ENCODE measurements at places on chromosomes 11 and 22.

GRCh38 chr11:443542-444199, 1.9 kb upstream of the ANO9 start:
- H3K4me1 ChIP-seq: peaks cover 16% of the 10 kb centered on the region
- H3K27ac ChIP-seq: no peak overlapping the region
- peaks cover 24% of the 10 kb centered on the region for H3K27me3 ChIP-seq
- H3K36me3 ChIP-seq: no peaks in the 10 kb centered on the region
- no peak for DNase-seq
- no peak overlapping the region for H3K4me3 ChIP-seq

GRCh38 chr11:33772870-33773269, 1.4 kb downstream of the FBXO3 start:
- DNase-seq: no peak
- peaks cover 13% of the 10 kb centered on the region for H3K27me3 ChIP-seq
- H3K36me3 ChIP-seq: no peaks in the 10 kb centered on the region
- H3K4me3 ChIP-seq: no peak overlapping the region
- peaks cover 12% of the 10 kb centered on the region for H3K4me1 ChIP-seq
- no peak overlapping the region for H3K27ac ChIP-seq

- H3K27ac ChIP-seq: no peak overlapping the region
- no peaks in the 10 kb centered on the region for H3K27me3 ChIP-seq
- no peak overlapping the region for H3K4me3 ChIP-seq
- no peaks in the 10 kb centered on the region for H3K4me1 ChIP-seq
These were observed 5.8 kb downstream of the CCDC34 start for GRCh38 chr11:27357250-27357649.

GRCh38 chr11:57735619-57736298, 5.5 kb upstream of the SELENOH start:
- H3K4me3 ChIP-seq: no peak overlapping the region
- peaks cover 32% of the 10 kb centered on the region for H3K36me3 ChIP-seq
- H3K27me3 ChIP-seq: no peaks in the 10 kb centered on the region
- DNase-seq: no peak
- H3K4me1 ChIP-seq: peaks cover under 1% of the 10 kb centered on the region
- no peak overlapping the region for H3K27ac ChIP-seq

DNA sequence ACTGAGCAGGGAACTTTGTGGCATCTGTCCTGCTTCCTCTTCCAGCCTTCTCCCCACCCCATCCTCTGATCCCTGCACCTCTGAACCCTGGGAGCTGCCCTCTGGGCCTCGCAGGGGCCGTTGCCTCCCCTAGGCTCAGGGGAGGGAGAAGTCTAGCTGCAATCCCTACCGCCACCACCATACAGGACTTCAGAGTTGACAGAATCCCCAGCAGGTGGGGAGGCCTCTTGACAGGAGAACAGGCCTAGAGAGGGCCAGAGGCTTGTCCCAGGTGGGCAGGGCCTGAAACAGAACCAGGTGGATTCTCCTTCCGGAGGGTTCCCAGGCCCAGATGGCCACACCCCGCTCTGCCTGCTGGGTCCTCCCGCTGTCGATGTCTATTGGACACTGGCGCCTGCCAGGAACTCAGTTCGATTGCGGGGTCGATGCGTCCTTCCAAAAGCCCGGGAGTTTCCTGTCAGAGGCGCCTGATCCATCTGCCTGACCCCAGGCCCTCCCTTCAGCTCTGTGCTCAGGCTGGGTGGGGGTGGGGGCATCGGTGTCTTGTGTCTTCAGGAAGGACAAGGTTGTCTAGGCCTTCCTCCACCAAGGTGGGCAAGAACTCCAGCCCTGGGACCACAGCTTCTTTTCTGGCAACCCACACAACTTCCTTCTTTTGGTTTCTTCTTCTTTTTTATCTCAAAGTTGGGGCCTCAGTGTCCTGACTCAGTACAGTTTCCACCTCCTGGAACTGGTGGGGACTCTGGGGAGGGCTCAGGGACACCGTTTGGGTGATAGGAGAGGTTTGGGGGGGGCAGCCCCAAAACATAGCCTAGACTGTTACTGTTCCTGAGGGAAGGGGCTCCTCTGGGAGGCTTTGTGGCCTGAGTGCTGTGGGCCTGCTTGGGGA, 6.4 kb downstream of the STARD10 start:
- no peak overlapping the region for H3K27ac ChIP-seq
- peaks cover 9% of the 10 kb centered on the region for H3K36me3 ChIP-seq
- no peak overlapping the region for H3K4me3 ChIP-seq
- no peaks in the 10 kb centered on the region for H3K27me3 ChIP-seq
- DNase-seq: no peak
- H3K4me1 ChIP-seq: peaks cover 34% of the 10 kb centered on the region

- H3K36me3 ChIP-seq: peaks cover 14% of the 10 kb centered on the region
- H3K27ac ChIP-seq: no peak overlapping the region
- no peak for DNase-seq
- no peak overlapping the region for H3K4me3 ChIP-seq
- H3K4me1 ChIP-seq: peaks cover 22% of the 10 kb centered on the region
- H3K27me3 ChIP-seq: no peaks in the 10 kb centered on the region
These were observed 20.9 kb upstream of the KIAA0930 start for GRCh38 chr22:45261407-45262088.

GRCh38 chr11:13012056-13012661, 3.0 kb downstream of the RASSF10 start:
- peak overlapping the region; percentile 66 for H3K4me3 ChIP-seq
- DNase-seq: no peak
- H3K36me3 ChIP-seq: no peaks in the 10 kb centered on the region
- H3K27me3 ChIP-seq: peaks cover 52% of the 10 kb centered on the region

- H3K27ac ChIP-seq: no peak overlapping the region
- no peak for DNase-seq
- peaks cover 8% of the 10 kb centered on the region for H3K4me1 ChIP-seq
- no peak overlapping the region for H3K4me3 ChIP-seq
- H3K27me3 ChIP-seq: no peaks in the 10 kb centered on the region
These were observed 23.7 kb downstream of the SNU13 start for GRCh38 chr22:41664951-41665350.

- H3K27ac ChIP-seq: peak overlapping the region; percentile 61
- peaks cover 38% of the 10 kb centered on the region for H3K4me1 ChIP-seq
- H3K36me3 ChIP-seq: peaks cover 32% of the 10 kb centered on the region
- DNase-seq: no peak
These were observed 7.5 kb upstream of the SREBF2 start for GRCh38 chr22:41825376-41825775.

Data from spinal cord (tissue), 10 donors.